ENCODE measurements at places on chromosomes 4 and X. TPM values are rescaled to one million over a fixed set of nuclear protein-coding genes. Genes with fewer than 3 reads are reported as not detected.

TEX11 gene
- total RNA-seq, result not detected

PTCHD1 gene
- total RNA-seq, result 0.11 TPM

RTL3 gene
- 0.34 TPM for total RNA-seq

UCP1 gene
- not detected for total RNA-seq

- no peak overlapping the region for H3K4me3 ChIP-seq
- no peaks in the 10 kb centered on the region for H3K36me3 ChIP-seq
- DNase-seq, result no peak
- peaks cover 9% of the 10 kb centered on the region for H3K27me3 ChIP-seq
- H3K4me1 ChIP-seq, result no peaks in the 10 kb centered on the region
These were observed 136.0 kb downstream of the PLS3 start for GRCh38 chrX:115696939-115697338.

DNA sequence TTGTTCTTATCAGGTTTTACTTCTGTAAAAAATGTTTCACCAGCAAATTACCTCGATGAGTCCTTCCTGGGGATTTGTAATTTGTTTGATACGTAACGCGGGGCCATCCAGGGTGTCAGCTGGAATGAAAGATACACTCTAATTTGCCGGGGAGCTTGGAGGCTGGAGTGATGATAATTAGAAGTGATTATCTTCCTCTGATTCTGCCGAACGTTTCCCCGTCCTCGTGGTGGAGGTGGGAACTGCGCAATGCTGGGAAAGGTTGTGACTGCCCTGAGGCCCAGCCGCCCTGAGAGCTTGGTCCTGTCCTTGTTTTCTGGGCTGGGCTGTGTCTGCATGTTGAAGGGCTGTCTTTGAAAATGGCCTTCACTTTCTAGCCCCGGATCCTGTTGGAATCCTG is 48.0 kb downstream of the SORCS2 start:
- H3K4me3 ChIP-seq, result no peak overlapping the region
- peaks cover 11% of the 10 kb centered on the region for H3K4me1 ChIP-seq
- H3K27ac ChIP-seq, result no peak overlapping the region
- no peak for DNase-seq

- H3K27ac ChIP-seq, result no peak overlapping the region
- H3K36me3 ChIP-seq, result peaks cover 10% of the 10 kb centered on the region
These were observed 20.7 kb upstream of the ELF4 start for GRCh38 chrX:130130990-130131389.

Data from psoas muscle (tissue), 8 donors.